ENCODE measurements at places on chromosomes 3 and 15.

- DNase-seq: no peak
These were observed 72.0 kb upstream of the LRTM1 start for GRCh38 chr3:54999811-55000210.

GRCh38 chr15:83282776-83283137 lies 1.7 kb downstream of the BNC1 start:
- no peak for DNase-seq

GRCh38 chr15:38824719-38825118 lies 260.1 kb upstream of the RASGRP1 start:
- DNase-seq: no peak

DNA sequence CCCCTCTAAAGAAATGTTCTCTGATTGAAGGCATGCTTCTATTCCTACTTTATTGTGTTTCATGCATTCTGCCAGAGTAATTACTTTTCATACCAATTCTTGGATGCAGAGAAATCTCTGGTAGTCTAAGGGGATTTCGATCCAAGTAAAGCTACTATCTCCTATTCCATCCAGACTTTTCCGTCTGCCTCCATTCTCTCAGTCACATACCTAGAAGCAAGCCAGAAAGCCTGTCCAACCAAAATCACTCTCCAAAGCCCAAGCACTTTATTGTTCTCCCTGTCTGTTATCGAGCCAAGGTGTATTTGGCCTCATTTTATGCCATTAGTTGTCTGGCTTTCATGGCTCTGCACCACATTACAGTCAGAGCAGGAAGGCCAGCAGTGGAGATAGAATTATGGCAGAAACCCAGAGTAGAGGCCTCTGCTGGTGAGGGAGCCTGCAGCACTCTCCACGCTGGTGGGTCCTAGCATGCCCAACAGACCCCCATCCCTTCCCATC lies 95.9 kb downstream of the SLC49A4 start:
- no peak for DNase-seq

DNA sequence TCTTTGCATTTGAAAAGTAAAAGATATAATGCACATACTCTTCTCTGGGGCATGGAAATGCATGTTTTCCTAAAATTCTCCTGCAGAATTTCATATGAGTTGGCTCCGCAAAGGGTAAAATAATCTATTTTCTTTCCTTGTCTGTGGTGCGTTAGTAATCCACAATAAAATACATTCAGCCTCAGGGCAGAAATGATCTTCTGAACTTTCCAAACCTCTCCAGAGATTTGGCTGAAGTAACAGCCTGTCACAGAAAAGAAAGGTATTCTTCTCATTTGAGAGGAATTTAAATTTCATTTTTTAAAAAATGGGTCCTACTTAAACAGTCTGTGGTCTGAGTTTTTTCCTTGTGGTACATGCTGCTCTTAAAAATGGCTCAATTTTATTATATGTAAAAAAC lies 182.7 kb upstream of the DCBLD2 start:
- no peak for DNase-seq

- DNase-seq: peak; percentile 74
These were observed at the start of gene LRRC58 for GRCh38 chr3:120348991-120349854. Gene LRRC58, minus strand, starts transcription at chr3:120349354. Its CDS starts 111 bp downstream, at chr3:120349243.

All from GM19239 (cell line).